Iris pigment epithelial cell (primary cell): ENCODE measurements at places on chromosomes 6 and 20.

DNA sequence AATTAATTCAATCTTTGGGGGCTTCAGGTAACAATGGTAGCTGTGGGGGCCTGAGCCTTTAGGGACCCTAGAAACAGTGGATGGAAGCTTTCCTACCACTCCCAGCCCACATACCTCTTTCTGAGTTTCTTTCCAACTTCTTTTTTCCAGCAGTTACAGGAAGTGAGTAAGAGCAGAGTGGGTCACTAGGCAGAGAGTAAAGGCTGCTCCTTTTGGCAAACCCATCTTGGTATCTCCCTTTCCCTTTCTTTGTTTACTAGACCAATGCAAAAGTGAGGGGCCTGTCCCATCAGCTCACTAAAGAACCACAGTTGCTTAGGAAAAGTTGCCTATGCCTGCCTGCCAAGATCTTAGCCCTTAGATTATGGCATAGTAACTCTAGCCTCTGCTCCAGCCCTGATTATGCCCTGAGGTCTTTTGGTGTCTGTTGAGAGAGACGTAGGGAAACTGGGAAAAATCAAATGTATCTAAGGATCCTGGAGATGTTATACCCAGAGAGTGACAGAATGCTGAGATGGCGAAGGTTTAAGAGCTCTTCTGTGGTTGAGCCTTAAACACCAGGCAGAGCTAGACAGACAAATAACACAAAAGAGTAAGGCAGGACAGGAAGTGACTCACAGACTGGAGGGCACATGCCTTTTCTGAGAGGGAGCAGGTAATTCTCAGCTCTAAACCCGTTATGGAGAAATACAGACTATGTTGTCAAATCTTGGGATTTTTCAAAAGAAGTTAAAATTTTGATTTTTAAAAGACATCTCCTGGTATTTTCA, 31.3 kb downstream of the TRMT6 start:
- peak; percentile 79 for DNase-seq

DNA sequence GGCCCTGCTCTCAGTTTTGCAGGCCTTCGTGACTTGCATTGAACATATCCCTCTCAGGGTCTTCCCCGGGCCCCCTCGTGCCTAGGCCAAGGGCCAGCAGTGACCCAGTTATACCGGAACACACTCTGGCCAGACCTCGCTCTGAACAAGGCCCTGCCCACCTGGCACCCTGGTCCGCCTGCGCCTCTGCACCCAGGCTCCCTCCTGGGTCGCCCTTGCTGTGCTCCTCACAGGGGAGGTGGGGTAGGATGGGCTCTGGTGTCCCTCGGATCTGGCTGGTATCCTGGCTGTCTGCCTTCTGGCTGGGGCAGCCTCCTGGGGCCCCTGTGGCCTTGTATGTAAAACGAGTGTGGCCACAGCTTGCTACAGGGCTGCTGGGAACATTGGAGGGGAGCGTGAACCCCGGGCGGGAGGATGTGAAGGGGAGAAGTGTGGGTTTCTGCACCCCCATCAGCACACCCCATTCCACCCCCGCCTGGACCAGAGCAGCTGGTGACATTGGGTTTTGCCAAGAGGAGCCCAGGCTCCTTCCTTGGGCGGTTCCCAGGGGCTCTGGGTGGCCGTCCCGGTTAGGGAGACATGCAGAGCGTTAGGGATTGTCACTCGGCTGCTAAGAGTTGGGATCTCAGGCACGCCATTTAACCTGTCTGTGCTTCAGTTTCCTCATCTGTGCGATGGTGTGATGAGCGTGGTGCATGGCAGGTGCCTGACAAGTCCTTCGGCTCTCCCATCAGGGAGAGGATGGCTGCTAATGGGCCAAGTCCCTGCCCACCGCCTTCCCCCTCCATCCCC, 17.5 kb downstream of the SRC start:
- no peak for DNase-seq

GRCh38 chr6:34585512-34586061, 29.5 kb upstream of the SPDEF start:
- DNase-seq = peak; percentile 81

GRCh38 chr6:107770541-107770940, 53.6 kb downstream of the SCML4 start:
- DNase-seq = no peak

- DNase-seq = peak; percentile 85
Measured at GRCh38 chr20:3781153-3781910, at the start of gene SPEF1. SPEF1 (minus strand) TSS chr20:3781448; CDS start chr20:3781287, 161 bp downstream.

GRCh38 chr6:40344566-40345167, 242.5 kb downstream of the LRFN2 start:
- no peak for DNase-seq

- peak; percentile 37 for DNase-seq
Measured at GRCh38 chr20:2752567-2753460, 47.6 kb downstream of the CPXM1 start.

DNA sequence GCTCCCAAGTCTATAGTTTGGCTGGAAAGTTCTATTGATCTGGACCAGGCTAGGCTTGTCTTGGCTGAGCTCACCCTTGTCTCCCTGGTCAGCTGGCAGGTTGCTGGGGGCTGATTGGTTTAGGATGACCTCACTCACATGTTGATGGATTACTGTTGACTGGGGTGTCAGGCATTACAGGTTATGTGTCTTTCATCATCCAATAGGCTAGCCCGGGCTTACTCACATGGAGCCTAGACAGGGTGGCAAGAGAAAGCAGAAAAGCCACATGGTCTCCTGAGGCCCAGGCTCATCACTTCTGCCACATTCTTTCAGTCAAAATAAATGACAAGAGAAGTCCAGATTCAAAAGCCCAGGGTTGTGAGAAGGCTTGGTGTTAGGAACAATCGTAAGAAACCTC, 103.5 kb downstream of the BFSP1 start:
- no peak for DNase-seq

GRCh38 chr6:110485491-110485890, 9.1 kb upstream of the SLC22A16 start:
- peak; percentile 11 for DNase-seq

- DNase-seq = no peak
Measured at GRCh38 chr20:745683-746301, 22.5 kb downstream of the SLC52A3 start.

- DNase-seq = peak; percentile 57
Measured at GRCh38 chr6:127383988-127384387, 40.6 kb upstream of the ECHDC1 start.

- DNase-seq = no peak
Measured at GRCh38 chr6:1538369-1538768, 71.3 kb upstream of the FOXC1 start.

GRCh38 chr20:2799688-2800520, 523 bp downstream of the CPXM1 start:
- DNase-seq = no peak

DNA sequence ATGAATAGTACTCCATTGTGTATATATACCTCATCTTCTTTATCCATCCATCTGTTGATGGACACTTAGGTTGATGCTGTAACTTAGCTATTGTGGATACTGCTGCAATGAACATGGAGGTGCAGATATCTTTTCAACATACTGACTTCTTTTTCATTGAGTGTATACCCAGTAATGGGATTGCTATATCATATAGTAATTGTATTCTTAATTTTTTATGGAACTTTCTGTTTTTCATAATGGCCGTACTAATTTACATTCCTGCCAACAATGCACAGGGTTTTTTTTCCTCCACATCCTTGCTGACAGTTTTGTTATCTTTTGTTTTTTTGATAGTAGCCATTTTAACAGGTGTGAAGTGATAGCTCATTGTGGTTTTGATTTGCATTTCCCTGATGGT, 5.2 kb downstream of the CCN2 start:
- no peak for DNase-seq

DNA sequence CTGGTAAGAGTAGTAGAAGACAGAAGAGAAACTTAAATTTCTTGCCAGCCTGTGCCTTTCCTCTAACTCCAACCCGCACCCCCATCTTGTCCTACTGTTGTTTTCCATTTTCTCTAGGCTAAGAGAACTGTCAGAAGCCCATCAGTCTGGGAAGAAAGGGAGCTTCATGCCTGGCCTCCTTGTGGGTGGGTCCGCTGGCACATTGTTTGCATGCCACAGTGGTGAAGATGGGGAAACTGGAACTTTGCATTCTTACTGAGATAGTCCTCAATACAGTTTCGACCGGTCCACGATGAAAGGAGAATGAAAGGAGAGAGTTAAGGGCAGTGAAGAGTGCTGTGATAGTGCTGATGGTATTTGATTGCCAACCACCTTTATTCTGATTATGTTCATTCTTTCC, 103.1 kb downstream of the TCP11 start:
- peak; percentile 42 for DNase-seq

GRCh38 chr6:154485815-154486214, 24.7 kb downstream of the CNKSR3 start:
- no peak for DNase-seq

GRCh38 chr20:62951896-62952372, 575 bp upstream of the SLC17A9 start:
- DNase-seq = no peak

DNA sequence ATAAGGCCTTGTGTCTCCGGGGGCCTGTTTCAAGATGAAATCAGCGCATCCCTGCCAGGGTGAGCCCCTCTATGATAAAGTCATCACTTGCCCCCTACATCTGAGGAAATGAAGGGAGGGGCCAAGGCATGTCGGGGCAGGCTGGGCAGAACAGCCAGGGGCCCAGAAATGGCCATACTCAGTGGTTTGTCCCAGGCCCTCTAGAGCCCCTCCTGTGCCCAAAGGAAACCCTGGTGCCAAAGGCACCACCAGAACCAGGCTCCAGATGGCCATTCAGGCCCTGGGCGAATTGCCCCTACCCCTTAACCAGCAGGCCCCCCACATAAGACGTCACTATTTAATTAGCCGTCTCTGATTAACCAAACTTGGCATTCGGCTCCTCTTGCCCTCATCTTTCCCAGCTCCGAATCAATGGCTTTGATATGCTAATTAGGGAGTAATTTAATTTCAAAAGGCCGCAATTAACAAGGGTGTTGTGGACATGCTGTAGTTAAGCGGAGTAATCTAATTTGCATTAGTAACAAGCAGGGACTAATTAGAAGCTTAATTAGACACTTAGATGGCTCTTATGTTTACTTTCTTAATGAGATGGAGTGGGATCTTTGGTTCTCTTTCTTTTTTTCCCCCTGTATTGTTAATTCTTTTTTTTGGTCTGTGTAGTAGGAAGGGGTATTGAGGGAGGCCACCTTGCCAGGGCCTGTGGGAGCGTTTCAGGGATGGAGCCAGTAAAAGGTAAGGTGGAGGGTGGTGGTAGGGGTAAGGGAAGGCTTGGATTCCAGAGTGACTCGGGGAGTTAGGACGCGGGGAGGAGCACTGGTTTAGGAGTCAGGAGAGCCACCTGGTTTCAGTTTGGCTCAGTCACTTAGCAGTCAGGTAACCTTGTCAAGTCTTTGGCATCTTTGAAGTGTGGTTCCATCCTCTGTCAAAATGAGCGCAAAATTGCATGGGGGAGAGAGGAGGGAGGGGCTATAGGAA, 9.4 kb downstream of the FOXP4 start:
- no peak for DNase-seq

GRCh38 chr6:105859457-105859856, 226.7 kb upstream of the PRDM1 start:
- no peak for DNase-seq

GRCh38 chr20:10522328-10522727, 87.2 kb downstream of the SLX4IP start:
- DNase-seq = no peak

DNA sequence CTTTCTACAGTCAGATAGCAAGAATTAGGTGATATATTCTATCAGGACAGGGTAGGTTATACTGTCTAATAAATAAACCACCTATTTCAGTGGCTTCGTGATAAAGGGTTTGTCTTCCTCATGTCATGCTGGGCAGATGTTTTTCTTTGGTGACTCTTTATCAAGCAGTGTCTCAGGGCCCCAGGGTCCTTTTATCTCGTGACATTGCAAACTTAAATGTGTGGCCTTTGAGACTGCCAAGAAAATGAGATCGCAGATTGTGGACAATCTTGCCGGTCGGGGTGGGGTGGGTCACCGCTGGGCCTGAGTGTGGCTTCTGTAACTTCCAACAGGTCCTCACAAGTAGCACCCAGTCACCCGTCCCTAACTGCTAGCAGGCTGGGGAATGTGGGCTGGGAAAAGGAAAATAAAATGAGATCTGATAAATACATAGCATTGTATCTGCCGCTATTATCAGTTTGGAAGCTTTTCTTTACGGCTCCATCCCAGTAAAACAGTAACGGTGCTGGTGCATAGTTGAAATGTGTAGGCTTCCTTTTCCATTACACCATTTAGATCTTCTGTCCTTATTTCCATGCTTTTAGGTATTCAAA, 50.5 kb upstream of the BMP6 start:
- DNase-seq = no peak

DNA sequence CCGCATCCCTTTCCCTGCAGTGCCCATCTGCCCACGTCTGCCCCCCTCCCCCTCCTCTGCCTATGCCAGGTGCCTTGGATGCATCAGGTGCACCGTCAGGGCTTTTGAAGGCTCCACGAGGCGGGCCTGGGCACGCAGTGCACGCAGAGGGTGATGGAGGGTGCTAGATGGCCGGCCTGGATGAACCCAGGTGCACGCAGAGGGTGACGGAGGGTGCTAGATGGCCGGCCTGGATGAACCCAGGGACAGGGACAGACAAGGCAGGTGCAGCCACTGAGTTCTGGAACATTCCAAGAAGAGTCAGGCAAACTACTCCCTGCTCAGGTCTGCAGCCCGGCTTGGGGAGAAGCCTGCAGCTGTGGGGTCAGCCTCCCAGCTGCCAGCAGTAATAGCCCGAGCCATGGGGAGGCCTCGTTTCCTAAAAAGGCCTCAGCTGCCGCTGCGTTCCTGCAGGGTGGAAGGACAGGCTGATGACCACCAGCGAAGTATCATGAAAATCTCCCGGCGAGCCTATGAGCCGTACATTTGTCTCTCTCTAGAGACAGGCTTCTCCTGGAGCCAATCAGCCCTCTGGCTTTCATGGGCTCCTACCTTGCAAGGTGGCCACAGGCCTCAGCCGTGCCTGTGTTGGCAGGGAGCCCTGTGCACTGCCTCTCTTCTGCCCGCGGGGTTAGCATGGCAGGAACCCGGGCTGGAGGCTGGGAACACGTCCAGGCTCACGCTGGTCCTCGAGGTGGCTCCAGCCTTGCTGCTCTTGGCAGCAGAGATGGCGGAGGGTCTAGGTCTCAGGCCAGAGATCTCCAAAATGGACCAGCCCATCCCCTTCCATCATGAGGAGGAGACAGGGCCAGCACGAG, 29.6 kb downstream of the NTSR1 start:
- DNase-seq = no peak

GRCh38 chr6:106056060-106056745, 29.9 kb upstream of the PRDM1 start:
- DNase-seq = no peak

GRCh38 chr20:22106308-22106938, 401.0 kb downstream of the PAX1 start:
- DNase-seq = peak; percentile 3
